ENCODE measurements at places on chromosomes 1 and 21.

GRCh38 chr1:98870959-98871903 lies 133.4 kb downstream of the PLPPR5 start:
- DNase-seq: peak; percentile 86

- DNase-seq: no peak
Measured at GRCh38 chr1:74681449-74681848, 7.9 kb upstream of the ERICH3 start.

DNA sequence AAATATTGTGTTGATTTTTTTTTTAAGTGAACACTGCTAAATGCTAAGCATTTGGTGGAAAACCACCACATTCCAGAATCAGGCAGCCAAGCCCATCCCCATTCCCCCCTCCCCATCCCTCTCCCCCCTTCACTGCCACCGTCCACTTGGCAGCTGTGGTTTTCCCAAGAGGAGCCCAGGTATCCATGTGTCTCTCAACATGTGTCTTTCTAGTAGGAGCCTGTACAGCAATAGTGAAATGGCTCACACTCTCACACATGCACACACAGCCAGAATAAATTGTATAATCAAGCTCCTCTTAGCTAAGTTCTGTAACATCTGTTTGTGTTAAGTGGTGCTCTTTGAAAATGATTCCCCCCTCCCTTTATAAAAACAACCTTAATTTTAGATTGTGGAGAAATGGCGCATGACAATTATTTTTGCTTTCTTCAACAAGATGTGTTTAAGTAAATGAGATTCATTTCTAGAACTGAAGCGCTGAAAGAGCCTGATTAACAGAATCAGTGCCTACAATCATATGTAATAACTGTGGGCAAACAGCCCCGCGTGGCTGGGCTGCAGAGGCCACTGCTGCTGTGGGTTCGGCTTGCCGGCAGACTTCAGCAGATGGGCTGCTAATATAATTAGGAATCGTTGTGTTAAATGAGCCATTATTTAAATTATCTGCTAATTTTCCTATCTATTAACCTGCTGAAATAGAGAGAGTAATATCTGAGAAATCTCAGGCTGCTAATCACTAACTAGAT lies 43.3 kb downstream of the BACE2 start:
- DNase-seq: no peak

DNA sequence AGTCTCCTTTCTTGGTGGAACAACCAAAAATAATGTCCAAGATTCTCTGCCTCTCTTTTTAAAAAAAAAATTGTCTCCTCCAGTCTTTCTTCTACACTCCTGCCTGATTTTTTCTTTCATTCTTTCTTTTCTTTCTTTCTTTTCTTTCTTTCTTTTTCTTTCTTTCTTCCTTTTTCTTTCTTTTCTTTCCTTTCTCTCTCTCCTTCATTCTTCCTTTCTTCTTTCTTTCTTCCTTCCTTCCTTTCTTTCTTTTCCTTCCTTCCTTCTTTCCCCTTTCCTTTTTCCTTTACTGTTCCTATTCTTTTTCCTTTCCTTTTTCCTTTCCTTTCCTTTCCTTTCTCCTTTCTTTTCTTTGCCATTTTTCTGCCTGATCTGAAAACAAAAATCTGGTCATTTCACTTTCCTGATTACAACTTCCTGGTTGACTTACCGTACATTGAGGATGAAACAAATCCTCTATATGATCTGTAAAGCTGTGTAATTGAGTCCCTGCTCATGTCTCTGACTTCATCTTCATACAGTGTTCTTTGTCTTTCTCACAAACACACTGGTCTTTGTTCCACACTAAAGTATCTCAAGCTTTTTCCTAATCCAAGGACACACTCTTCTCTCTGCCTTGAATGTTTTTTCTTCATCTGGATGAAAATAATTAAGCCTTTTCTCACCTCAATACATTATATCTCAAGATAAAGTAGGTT lies 6.1 kb upstream of the KRTAP23-1 start:
- no peak for DNase-seq

DNA sequence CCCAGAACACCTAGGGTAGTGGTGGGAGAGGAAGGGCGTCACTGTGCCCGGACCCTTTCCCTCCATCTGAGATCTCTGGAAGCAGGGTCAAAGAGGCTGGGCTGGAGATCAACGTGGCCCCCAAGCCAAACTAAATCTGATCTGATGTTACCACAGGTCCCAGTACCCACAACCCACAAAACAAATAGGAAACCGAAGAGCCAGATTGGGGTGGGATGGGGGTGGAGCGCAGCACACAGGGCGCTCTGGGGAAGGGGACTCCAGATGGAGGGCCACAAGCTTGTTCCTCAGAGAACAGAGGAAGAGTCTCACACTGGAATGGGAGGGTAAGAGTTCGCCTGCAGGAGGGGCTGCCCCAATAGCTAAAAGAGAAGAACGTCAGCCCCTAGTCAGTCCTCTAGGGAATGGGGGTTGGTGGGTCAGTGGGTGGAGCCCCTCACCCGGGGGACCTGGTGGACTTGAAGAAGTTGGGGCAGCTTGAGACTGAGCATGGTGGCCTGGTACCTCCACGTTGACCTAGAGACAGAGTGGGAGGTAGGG lies 1.5 kb downstream of the PAQR6 start:
- DNase-seq: no peak

GRCh38 chr1:920010-920409 lies 3.7 kb upstream of the SAMD11 start:
- no peak for DNase-seq

GRCh38 chr1:157380523-157380922 lies 171.8 kb downstream of the FCRL5 start:
- no peak for DNase-seq

DNA sequence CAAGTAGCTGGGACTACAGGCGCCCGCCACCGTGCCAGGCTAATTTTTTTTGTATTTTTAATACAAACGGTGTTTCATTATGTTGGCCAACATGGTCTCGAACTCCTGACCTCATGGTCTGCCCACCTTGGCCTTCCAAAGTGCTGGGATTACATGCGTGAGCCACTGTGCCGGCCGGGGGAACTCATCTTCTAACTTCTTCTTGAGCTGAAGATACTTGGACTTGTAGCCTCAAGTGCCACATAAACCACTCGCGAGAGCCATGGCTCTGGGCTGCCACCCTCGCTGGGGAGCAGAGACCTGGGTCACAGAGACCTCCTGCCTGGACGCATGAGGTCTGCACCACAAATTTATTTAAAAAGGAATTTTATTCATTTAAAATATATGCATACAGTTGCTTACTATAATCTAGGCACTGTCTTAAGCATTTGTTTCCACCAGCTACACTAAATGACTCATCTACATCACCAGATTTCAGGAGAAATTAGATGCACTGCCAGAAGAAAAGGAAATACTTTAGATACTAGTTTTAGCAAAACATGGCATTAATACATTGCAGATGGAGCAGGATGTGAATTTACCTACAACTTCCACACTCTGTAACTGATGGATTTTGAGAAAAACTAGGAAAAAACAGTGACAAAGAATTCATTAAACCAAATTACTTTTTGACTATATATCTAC lies 29.9 kb upstream of the PUM1 start:
- DNase-seq: no peak

DNA sequence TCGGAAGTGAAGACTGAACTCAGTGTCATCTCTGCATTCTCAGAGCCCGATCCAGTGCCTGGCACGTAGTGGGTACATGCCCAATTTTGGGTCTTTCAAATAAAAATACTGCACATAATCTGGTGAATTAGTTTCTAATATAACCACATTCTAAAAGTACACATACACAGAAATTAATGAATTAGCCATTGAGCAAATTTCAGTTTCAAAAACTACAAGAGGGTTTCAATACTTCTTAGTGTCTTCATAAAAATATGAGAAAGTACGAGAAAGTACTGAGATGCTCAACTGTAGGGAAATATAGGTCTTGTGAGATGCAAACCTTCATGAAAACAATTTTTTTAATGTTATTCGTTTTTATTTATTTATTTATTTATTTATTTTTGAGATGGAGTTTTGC lies 86.9 kb downstream of the SMYD2 start:
- no peak for DNase-seq

GRCh38 chr1:193458628-193459027 lies 272.2 kb upstream of the B3GALT2 start:
- DNase-seq: peak; percentile 66

DNA sequence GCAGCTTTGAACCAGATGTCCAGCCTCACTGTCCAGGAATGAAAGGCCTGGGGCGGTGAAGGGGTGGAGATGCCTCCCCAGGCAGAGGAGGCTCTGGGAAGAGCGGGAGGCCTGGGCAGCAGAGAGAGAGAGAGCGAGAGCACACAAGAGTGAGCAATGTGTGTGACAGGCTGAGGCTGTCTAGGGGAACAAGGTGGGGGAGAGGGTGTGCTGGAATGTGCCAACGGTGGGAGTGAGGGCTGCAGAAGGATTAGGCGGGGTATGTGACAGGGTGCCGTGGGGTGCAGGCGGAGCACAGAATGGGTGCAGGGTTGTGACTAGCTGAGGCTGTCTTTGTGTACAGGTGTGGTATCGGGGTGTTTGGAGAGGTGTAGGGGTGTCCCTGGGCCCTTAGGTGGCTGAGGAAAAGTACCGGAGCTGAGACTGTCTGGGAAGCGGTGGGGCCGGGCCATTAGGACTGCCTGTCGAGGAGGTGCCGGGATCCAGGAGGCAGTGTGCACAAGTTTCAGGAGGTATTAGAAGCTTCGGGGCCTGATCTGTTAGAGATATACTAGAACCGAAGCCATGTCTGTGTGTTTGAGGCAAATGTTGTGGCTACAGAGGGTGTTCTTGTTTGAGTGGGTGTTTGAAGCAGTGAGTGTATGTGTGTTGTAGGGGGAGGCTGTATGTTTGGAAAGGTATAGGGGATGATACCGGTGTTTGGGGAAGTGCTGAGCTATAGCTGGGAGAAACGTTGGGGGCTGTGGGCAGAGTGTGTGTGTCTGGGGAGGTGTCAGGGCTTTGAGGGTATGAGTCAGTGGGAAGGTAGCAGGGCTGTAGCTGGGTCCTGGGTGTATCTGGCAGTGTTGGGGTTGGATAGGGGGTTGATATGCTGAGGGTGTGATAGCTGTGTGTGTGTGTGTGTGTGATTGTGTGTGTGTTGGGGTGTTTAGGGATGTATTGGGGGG lies 9.1 kb downstream of the AHDC1 start:
- DNase-seq: peak; percentile 40

- DNase-seq: no peak
Measured at GRCh38 chr1:60703155-60703554, 379.2 kb upstream of the NFIA start.

DNA sequence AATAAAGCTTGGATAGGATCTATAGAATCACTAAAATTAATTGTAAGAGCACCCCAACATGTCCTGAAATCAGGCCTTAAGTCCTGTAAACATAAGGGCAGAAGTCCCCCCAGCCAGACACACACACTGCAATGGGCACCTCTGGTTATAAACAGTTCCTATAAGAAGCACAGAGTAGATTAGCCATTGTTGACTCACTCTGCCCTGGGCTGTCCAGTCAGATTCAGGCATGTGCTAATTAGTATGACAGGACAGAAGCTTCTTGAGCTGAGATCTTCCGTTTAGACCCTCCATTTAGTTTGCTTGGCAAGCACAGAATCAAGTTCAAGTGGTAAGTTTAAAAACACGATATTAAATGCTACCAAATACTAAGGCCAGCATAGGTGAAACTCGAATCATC lies 11.8 kb upstream of the DENND1B start:
- no peak for DNase-seq

- no peak for DNase-seq
Measured at GRCh38 chr1:232440325-232441035, 189.5 kb downstream of the SIPA1L2 start.

DNA sequence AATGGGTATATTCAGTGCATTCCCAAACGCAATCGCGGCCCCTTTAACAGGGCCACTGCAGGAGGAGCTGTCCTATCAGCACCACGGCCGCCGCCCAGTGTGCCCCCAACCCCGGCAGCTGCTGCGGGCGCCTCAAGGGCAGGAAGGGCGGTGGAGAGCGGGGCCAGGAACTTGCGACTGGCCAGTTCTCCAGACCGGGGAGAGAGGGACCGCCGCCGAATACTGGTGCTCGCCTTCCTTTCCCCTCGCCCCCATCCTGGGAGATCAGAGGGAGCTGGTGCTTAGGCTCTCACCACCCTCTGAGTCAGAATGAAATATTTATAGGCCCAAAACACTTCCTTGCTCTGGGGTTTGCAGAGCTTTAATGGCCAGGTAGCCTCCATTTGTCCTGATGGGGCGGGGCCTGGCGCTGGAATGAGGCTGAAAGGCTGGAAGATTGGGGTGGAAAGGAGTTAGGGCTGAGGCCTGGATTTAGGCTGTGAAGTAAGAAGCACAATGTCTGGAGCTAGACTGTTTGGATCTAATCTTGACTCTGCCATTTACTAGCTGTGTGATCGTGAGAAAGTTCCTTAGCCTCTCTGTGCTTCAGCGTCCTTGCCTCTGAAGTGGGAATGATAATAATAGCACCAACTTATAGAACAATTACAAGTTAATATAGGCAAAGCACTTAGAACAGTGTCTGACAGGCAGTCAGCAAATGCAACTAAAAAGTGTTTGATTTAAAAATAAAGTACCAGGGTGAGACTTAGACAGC lies 75.5 kb downstream of the NAV1 start:
- no peak for DNase-seq

DNA sequence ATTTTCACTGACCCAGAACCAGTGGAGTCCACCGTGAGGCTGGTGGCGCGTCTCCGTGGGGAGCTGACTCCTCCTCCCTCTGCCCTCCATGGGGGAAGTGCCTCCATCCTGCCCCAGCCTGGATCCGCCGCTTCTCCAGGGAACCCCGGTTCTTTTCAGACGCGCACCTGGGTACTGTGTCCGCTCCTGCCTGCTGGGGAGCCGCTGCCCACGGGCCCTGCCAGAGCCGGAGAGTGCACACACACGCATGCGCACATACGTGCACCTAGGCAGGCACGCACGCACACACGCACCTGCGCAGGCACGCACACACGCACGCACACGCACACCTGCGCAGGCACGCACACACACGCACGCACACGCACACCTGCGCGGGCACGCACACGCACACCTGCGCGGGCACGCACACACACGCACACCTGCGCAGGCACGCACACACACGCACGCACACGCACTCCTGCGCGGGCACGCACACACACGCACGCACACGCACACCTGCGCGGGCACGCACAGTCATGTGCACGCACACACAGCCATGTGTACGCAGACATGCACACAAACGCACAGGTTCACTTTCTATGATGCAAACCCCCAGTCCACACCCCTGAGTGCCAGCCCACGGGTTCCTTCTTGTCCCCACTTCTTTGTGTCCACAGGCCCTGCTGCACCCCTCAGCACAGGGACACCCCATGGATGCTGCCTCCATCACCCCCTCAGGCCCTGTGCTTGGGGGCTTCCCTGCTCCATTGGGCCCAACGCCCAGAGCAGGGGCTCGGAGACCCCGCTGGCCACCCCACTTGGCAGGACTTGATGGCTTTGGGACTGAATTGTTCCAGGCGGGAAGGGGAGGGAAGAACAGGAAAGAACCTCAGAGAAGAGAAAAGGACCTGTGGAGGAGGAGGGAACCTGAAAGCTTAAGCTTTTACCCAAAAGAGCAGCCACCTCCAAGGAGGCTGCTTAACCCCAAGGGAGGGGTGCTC lies 42.7 kb downstream of the MORN1 start:
- no peak for DNase-seq

GRCh38 chr1:99820546-99820945 lies 29.6 kb upstream of the AGL start:
- DNase-seq: peak; percentile 14

DNA sequence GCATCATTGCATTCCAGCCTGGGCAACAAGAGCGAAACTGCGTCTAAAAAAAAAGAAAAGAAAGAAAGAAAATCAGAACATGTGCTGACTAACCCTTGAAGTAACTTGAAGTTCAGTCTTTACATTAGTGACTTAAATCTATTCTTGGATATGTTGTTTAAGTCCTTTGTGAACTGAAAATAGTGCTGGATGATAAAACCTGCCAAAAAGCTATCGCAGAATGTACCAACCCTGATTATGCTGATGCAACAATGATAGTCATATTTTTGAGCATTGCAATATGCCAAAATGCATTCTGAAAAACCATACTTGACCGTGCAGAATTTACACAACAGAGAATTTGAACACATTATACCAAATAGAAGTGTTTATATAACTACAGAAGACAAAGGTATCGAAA lies 30.7 kb downstream of the SHISAL2A start:
- no peak for DNase-seq

Measured in CD4-positive, alpha-beta T cell treated with Interleukin-15 for 4 hours (primary cell).